LoVo (cell line): ENCODE measurements at places on chromosomes 7 and 10.

GRCh38 chr10:58568428-58568935, 55.8 kb downstream of the BICC1 start:
- no peak for DNase-seq

GRCh38 chr10:105210546-105210945, 569.5 kb downstream of the SORCS3 start:
- no peak for DNase-seq

DNA sequence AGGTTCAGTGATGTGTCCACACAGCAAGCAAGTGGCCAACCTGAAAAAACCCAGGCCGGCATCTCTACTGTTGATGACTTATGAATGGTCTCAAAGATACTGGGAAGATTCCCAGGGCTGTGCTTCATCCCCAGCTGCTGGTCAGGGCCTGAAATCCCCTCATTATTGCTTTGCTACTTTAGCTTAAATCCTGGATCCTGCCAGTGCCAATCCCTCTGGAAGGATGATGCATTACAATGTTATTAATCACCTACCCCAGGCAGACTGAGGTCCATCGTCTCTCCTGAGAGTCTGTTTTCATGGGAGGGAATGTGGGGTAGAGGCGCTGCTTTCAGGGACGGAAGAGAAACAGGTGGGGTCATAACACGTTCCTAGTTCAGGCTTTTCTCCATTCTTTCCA, 371.6 kb downstream of the RPS24 start:
- no peak for DNase-seq

GRCh38 chr7:80686576-80686975, 48.1 kb downstream of the CD36 start:
- no peak for DNase-seq

- no peak for DNase-seq
Observed at GRCh38 chr7:57375783-57376182, 74.2 kb upstream of the ZNF716 start.
